NCI-H1048 (cell line): ENCODE measurements at places on chromosomes 16 and 17.

- DNase-seq: no peak
Measured at GRCh38 chr16:81164481-81164880, 68.3 kb upstream of the GCSH start.

DNA sequence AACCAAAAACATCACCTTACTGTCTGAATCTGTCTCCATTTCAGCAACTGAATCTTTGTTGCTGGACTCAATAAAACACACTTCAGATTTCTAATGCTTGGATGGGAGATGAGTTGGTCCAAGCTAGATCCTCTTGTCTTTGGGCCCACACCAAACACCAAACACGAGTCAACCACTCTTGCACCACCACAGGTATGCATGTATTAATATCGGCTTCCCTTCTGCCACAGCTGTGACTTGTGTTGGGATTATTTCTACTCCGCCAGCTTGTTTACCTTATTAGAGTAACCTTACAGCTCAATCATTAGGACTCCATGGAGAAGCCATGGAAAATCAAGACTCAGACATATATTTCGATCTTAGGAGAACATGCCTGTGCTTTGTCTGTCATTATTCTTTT, 49.9 kb downstream of the XYLT1 start:
- DNase-seq: no peak

DNA sequence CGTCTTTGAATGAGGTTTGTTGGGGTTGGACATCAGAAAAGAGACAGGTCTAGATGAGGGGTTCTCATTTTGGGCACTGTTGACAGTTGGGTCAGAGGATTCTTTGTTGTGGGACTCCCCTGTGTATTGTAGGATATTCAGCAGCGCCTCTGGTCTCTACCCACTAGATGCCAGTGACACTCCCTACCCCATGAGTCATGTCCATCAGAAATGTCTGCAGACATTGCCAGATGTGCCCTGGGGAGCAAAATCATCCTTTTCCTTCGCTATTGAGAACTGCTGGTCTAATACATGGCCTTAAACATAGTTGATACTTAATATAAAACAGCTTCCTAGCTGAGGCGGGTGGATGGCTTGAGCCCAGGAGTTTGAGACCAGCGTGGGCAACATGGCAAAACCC, 3.1 kb downstream of the ABAT start:
- DNase-seq: no peak

GRCh38 chr16:14310519-14310991, 239.4 kb downstream of the MRTFB start:
- DNase-seq: no peak
